ENCODE measurements at places on chromosomes 16 and 17.

- DNase-seq, result peak; percentile 69
These were observed 2.7 kb downstream of the XYLT1 start for GRCh38 chr16:17467923-17468540.

DNA sequence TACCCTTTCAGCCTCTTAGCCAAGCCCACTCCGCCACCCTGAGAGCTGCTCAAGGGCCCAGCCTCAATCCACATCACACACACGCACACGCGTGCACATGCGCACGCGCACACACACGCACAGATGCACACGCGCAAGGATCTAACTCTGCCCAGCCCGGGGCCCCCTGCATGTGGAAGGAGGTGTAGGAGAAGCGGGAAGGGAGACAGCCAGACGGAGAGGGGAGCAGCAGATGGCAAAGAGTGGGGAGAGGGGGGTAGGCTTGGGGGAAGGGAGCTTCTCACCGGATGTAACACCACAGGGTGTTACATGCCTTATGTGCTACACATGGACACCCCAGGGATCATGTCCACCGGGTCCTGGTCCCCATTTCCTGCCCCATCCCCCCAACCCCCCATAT lies 15.3 kb downstream of the DLG4 start:
- no peak for DNase-seq

- no peak for DNase-seq
These were observed 496.0 kb downstream of the CDH8 start for GRCh38 chr16:61540216-61540615.

GRCh38 chr16:57240851-57241250 lies 4.2 kb upstream of the ARL2BP start:
- no peak for DNase-seq

DNA sequence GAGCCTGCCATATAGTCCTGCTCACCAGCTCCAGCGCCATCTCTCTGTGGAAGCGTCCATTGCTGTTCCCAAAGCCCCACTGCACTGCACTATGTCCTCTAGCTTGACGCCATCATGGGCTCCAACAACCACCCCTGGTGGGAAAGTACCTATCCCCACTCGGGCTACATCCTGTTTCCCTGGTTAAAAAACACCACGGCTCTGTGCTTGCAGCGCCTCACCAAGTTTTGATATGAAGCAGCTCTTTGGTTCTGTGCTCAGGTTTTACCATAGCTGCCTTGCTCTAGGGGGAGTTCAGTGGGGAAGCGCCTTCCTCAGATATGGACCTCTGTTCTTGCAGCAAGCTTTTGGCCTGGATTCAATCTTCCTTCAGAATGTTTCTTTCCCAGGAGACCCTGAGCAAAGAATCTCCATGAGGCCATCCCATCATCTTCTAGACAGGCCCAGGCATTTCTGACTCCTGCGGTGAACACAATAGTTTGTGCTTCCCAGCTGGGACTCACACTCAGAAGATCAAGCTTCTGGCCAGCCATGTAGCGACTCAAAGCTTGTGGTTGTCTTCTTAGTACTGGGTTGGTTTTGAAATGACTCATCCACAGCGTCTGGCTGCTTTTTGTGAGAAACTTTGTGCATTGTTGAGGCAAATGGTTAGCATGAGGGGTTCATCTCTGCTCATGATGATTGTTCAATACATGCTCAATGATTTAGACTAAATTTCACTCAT lies 39.5 kb downstream of the DYNLRB2 start:
- no peak for DNase-seq

DNA sequence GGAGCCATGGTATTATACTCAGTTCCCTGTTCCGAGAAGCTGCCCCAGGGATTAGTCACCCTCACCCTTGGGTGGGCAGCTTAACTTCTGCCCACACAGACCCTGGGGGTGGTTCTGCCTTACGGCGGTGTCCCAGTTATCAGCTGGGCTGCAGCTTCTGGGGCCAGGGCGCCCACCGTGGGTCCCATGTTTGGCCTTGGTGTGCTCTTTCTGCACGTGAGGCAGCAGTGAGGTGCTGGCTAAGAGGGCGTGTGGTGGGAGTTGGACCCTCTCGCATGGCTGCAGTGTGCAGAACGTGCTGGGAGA lies 46.7 kb downstream of the RAB11FIP3 start:
- DNase-seq, result no peak

GRCh38 chr16:3771513-3771912 lies 54.2 kb upstream of the TRAP1 start:
- DNase-seq, result no peak

DNA sequence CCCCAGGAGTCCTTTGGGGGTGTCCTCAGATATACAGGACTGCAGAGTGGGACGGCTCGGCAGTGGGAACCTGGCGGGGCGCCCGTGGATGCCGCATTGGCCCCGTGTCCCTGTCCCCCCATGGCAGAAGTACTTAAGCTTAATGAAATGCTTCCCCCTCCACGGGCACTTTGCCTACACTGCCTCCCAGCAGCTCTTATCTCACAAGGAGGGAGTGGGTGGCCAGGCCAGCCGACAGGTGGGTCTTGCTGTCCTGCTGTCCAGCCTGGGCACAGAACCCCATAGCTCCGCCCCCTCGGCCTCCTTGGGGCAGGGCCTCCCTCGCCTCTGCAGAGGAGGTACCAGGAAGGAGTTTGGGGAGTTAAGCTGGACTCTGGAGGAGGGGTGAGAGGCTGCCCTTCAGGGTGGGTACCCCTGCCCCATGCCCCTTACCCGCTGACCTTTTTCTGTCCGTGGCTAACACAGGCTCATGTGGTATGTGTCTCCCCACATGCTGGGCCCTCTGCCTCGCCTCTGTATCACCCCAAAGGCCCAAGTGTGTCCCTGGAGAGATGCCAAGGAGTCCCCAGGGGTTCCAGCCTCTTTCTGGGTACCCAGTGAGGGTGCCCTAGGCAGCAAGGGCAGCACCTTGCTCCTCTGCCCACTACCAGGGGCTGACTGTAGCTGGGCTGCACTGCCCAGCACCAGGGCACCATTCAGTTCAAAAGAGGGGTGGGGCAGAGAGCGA lies 8.7 kb downstream of the THRA start:
- DNase-seq, result peak; percentile 84

- DNase-seq, result no peak
These were observed 37.7 kb upstream of the TOB1 start for GRCh38 chr17:50903604-50904517.

- no peak for DNase-seq
These were observed 256.5 kb upstream of the TNRC6C start for GRCh38 chr17:77701996-77702395.

DNA sequence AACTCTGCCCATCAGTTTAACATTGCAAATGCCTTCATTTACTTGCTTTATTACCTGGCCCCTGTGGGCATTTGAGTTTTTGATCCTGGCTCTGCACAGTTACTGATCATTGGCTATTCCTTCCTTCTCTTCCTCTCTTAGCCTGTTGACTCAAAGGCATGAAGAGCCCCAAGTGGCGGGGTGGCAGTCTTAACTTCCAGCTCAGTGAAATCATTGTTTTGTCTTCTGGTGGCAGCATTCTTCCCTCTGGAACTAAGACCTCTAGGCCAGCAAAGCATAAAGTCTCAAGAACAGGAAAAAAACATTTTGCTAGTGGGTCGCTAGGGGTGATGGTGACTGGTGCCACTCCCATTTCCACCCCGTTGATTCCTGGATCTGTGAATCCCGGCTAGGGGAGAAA lies 52.3 kb upstream of the MRTFB start:
- DNase-seq, result peak; percentile 62

- DNase-seq, result no peak
These were observed 10.9 kb downstream of the CTRB2 start for GRCh38 chr16:75195811-75196790.
